WTC11 (cell line): ENCODE measurements at places on chromosomes 6 and 20. TPM values are rescaled to one million over a fixed set of nuclear protein-coding genes. Genes with fewer than 3 reads are reported as not detected.
A peak's percentile ranks its signal among the peaks of the same experiment; 100 is the strongest.

GRCh38 chr6:138188278-138188941, 26.7 kb downstream of the ARFGEF3 start:
- no peak for DNase-seq
- no peaks in the 10 kb centered on the region for H3K27me3 ChIP-seq
- 0 out of 2 replicates have a peak overlapping the region, but pooled peaks have one; percentile 21 for H3K27ac ChIP-seq
- H3K4me3 ChIP-seq: no peak overlapping the region

DNA sequence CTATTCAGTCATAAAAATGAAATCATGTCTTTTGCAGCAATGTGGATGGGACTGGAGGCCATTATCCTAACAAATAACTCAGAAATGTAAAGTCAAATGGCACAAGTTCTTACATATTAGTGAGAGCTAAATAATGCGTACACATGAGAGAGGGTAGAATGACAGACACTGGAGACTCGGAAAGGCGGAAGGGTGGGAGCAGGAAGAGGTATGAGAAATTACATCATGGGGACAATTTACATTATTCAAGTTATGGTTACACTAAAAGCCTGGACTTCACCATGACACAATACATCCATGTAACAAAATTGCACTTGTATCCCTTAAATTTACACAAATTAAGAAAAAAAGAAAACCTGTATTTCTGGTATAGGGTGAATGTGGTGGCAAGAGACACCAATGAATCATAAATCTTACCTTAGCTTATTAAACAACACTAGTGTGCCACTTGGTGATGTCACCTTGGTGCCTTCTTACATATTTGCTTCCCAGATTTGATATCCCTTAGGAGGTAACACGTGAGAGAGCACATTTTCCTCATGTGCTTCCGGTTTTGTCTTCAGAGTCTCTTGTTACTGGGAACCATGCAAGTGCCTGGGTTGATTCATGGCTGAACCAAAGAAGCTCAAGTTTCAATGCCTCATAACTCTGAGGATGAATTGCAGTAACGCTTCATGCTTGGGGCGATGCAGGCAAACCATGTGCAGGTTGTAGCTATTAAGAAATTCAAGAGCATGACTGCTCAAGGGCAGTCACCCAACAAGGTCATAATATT, 84.6 kb downstream of the DCDC2 start:
- H3K4me3 ChIP-seq: no peak overlapping the region
- no peaks in the 10 kb centered on the region for H3K27me3 ChIP-seq
- H3K4me1 ChIP-seq: peaks cover 25% of the 10 kb centered on the region
- no peak for DNase-seq
- no peaks in the 10 kb centered on the region for H3K36me3 ChIP-seq

GRCh38 chr6:122078481-122078880, 321.0 kb upstream of the HSF2 start:
- no peaks in the 10 kb centered on the region for H3K27me3 ChIP-seq
- H3K27ac ChIP-seq: no peak overlapping the region
- no peak overlapping the region for H3K4me3 ChIP-seq
- H3K4me1 ChIP-seq: peaks cover 23% of the 10 kb centered on the region
- DNase-seq: no peak

DNA sequence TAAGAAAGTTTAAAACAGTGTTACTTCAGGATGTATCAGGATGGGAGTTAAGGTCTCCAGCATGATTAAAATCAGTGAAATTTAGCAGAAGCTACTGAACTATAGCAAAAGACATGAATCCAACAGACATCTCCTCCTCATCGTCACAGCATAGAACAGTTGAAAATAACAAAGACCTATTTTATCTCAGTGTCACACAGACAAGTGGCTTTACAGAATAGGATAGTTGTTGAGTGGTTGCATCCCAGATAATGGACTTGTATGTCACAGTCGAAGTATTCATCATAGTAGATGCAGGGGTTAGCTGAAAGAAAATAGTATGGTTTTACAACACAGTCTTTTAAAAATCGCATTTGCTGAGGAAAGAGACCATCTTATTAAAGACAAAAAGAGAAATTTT, 31.2 kb downstream of the CRISP1 start:
- no peak overlapping the region for H3K4me3 ChIP-seq
- H3K27ac ChIP-seq: no peak overlapping the region
- H3K36me3 ChIP-seq: no peaks in the 10 kb centered on the region
- DNase-seq: no peak
- H3K4me1 ChIP-seq: peaks cover 39% of the 10 kb centered on the region

DNA sequence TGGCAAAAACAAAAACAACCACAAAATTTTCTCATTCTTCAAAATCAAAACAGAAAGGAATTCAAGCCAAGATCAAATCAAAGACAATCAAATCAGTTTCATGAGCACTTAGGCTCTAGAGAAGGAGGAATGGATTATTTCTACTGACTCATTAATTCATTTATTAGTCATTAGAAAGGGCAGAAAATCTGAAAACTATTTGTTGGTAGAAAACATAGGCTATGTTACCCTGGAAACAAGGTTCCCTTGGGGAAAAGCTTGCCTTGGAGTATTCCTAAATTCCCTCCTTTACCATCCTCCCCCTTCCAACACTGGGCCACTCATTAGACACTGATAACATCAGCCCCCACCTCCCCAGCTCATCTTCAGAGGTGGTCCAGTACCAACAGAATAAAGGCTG, 17.5 kb downstream of the KIF16B start:
- H3K4me1 ChIP-seq: peaks cover 39% of the 10 kb centered on the region
- DNase-seq: no peak
- H3K4me3 ChIP-seq: no peak overlapping the region
- H3K27ac ChIP-seq: no peak overlapping the region
- no peaks in the 10 kb centered on the region for H3K27me3 ChIP-seq

GRCh38 chr20:53737396-53738038, 143.9 kb upstream of the ZNF217 start:
- H3K27me3 ChIP-seq: no peaks in the 10 kb centered on the region
- H3K4me1 ChIP-seq: peaks cover 77% of the 10 kb centered on the region
- no peak for DNase-seq
- H3K27ac ChIP-seq: peak overlapping the region; percentile 99

- H3K27ac ChIP-seq: no peak overlapping the region
- peaks cover 16% of the 10 kb centered on the region for H3K4me1 ChIP-seq
- H3K27me3 ChIP-seq: no peaks in the 10 kb centered on the region
- H3K4me3 ChIP-seq: no peak overlapping the region
These were observed 257.7 kb upstream of the MARCKS start for GRCh38 chr6:113599444-113599843.

GRCh38 chr6:138959521-138959920, 28.5 kb downstream of the REPS1 start:
- peaks cover 39% of the 10 kb centered on the region for H3K4me1 ChIP-seq
- H3K4me3 ChIP-seq: no peak overlapping the region
- no peaks in the 10 kb centered on the region for H3K36me3 ChIP-seq
- no peaks in the 10 kb centered on the region for H3K27me3 ChIP-seq
- H3K27ac ChIP-seq: no peak overlapping the region

GRCh38 chr6:162913206-162913605, 185.4 kb downstream of the PACRG start:
- no peak for DNase-seq
- H3K36me3 ChIP-seq: no peaks in the 10 kb centered on the region
- no peak overlapping the region for H3K27ac ChIP-seq

- H3K4me1 ChIP-seq: no peaks in the 10 kb centered on the region
- H3K27ac ChIP-seq: no peak overlapping the region
- no peak overlapping the region for H3K4me3 ChIP-seq
- H3K36me3 ChIP-seq: peaks cover 50% of the 10 kb centered on the region
- H3K27me3 ChIP-seq: no peaks in the 10 kb centered on the region
- DNase-seq: no peak
These were observed 73.7 kb downstream of the PHF20 start for GRCh38 chr20:35845561-35845960.

Gene LY86
- 0.16 to 0.21 TPM in 2 of 3 replicates, not detected in the other for total RNA-seq

Gene PROCR
- total RNA-seq: 20.5 to 29.7 TPM (median 22.2 TPM) in 3 replicates

Gene ARMC12
- total RNA-seq: 1.0 to 2.0 TPM (median 1.4 TPM) in 3 replicates

Gene SLC12A5
- 6.6 to 8.5 TPM (median 7.2 TPM) in 3 replicates for total RNA-seq

Gene CUL9
- 15.2 to 20.5 TPM (median 19.2 TPM) in 3 replicates for total RNA-seq
